ENCODE measurements at places on chromosomes 5 and 9.
A peak's percentile ranks its signal among the peaks of the same experiment; 100 is the strongest.

DNA sequence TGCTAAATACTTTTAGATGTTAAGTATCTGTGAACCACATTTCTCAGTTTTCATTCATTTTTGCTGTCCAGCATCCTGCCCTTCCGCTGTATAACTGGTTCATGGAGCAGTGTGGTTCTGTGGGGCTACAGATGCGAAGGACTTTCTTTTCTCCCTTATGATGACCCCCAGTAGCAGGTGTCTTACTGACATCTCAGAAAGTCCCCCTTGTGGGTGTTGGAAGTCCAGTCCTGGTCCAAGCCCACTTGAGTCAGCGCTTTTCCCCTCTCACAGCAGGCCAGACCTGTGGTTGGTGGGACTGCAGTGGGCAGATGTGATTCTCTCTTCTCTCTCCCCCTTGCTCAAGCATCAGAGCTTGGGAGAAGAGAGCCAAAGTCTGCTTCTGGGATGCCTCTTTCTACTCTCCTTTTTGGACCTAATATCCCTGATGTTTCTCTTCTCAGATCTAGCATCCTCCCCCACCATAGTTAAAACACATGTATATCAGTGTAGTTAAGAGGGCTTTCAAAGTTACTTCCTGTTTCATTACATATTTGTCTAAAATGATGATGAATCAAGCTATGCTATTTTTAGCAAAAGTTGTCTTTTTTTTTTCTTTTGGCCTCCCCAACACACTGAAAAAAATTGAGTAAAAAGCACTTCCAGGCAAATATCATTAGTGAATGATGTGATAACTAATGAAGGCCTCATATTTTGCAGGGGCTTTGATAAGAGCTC lies 119.5 kb upstream of the ZNF618 start:
- DNase-seq = no peak

DNA sequence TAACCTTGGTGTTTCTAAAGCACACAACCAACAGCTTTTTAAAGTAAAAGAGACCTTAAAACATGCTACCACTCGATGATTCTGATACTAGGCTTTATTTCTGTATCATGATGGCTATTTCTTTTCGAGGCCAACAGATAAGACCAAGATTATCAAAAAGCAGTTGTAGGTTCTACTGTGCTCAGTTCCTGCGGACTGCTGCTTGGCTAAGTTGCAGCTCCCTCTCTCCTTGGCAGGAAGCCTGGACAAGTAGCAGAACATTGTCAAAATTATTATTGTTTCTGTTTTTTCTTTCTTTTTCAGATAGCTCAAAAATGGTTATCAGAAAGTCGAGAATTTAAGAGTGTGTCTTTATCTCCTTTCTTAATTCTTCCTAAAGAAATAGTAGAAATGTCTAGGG lies 607.6 kb downstream of the PTPRD start:
- no peak for DNase-seq

DNA sequence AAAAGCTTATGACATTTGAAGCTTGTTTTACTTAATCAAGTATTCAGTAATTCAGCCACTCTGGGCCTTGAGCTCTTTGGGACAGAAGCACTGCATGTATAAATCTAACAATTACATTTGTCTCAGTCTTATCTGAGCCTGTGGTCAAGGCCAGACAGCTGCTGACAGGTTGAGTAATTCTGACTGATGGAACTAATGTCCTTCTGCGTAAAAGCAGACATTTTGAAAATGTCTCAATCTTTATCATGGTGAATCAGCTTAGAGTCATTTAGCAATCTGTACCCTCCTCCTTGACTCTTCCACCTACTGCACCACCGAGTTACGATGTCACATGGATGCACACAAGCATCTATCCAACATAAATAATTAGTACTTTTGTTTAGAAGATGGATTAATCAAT lies 400.0 kb downstream of the ARRDC3 start:
- DNase-seq = peak; percentile 87

DNA sequence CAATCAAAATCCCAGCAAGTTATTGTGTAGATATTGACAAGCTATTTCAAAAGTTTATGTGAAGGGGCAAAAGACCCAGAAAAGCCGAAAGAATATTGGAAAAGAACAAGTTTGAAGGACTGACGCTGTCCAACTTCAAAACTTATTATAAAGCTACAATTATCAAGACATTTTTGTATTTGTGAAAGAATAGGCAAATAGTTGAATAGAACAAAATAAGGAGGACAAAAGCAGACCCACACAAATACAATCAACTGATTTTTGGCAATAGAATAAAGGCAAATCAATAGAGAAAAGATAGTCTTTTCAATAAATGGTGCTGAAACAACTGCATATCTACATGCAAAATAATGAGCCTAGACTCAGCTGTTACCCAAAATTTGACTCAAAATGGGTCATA lies 807.7 kb upstream of the CDH6 start:
- no peak for DNase-seq

GRCh38 chr9:710951-711745 lies 130.3 kb upstream of the DMRT1 start:
- no peak for DNase-seq

- peak; percentile 81 for DNase-seq
Measured at GRCh38 chr5:109905906-109906305, 216.2 kb downstream of the MAN2A1 start.

DNA sequence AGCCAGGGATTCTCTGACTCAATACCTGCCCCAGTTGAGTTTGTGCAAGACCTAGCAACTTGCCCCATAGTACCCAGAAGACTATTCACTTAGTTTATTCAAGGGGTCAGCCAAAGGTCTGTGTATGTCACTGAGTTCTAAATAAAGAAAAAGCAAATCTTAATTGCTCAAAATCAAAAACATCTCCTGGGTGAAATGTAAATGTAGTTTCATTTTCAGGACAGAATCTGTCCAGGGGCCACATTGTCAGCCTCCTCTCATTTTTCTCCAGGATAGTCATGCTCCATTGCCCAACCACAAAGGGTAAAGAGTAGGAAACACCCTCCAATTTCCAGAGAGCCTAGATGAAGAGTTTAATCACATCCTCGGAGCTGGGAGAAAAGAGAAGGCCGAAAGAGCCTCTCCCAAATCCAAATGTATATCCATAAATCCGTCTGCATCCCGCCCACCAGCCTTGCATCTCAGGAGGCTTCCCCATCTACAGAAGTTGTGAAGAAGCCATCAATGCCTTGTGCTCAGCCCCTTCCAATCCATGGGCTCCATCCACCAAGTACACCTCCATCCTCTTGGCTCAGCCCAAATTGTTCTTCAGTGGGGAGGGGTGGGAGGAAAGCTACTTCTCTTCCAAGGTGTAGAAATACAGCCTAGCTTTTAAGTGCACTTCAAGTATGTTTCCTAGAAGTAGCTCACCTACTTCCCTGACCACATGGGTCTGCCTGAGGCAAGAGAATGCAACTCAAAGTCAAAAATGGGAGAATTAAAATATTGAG lies 26.9 kb downstream of the ADAM19 start:
- DNase-seq = peak; percentile 92

DNA sequence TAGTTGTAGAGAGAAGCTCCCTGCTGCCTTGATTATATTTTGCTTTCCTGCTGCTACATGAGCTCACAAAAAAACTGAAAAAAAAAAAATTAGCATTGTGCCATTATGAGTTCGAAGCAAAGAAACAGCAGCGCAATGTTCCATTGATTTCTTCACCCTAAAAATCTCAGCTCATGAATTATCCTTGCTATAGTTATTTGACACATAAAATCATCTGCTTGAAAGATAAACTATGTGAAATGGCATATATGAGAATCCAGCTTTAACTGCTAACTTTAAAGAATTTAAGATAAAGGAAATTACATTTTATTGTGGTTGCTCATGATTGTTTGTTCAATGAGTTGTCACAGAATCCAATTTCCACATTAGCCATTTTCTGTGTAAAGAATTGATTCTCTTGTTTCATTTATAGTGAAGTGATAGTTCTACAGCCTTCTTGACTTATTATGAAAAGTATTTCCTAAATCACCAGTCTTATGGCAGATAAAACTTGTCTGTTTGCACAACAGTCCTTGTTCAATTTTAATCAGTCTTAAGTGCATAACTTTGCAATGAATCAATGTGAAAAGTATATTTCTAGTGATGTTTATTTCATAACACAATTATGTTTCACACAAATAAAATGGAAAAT lies 1275.0 kb upstream of the CDH9 start:
- no peak for DNase-seq

- DNase-seq = no peak
Measured at GRCh38 chr9:103025796-103026195, 30.7 kb downstream of the CYLC2 start.

DNA sequence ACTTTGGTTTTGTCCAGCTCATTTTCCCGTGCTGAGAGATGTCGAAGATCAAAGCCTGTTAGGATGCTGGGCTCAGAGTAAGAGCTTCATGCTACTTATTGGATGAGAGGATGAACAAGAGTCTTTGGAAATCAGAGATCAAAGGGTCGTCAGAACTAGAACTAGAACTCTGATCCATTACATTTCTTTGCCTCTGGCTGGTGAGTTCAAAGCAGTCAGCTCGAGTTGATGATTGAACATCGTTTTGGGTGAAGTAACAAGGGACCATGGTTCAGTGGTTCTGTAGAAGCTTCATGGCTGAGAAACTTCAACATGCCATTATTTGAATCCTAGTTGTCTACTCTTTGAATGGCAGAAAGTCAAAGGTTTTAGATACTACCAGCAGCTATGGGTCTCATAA lies 320.3 kb downstream of the ARHGEF28 start:
- DNase-seq = peak; percentile 94

DNA sequence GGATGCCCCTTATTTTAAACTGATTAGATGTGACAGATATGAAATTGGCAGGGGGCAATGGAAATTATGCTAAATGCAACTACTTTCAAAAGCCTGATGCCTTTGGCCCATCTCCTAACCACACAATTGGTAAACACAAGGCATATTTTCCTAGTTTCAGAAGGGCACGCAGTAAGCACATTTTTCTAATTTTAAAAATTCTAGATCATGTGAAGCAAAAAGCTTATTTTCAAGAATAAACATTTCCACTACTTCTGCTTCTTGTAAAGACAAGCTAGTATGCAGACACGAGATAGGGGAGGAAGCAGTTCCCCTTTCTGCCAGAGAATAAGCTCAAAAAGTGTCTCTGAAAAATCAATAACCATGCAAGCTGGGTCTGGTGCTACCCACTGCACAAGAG lies 67.7 kb downstream of the ABCA1 start:
- DNase-seq = no peak

GRCh38 chr5:9619331-9620092 lies 10.6 kb downstream of the TAS2R1 start:
- DNase-seq = no peak

- DNase-seq = no peak
Measured at GRCh38 chr9:86983620-86984259, 36.4 kb upstream of the GAS1 start.

GRCh38 chr5:102545175-102545574 lies 46.4 kb upstream of the SLCO6A1 start:
- peak; percentile 55 for DNase-seq

GRCh38 chr9:110129425-110129824 lies 78.5 kb downstream of the C9orf152 start:
- no peak for DNase-seq

- peak; percentile 86 for DNase-seq
Measured at GRCh38 chr9:136882109-136882946, 4.0 kb upstream of the TRAF2 start.

- peak; percentile 94 for DNase-seq
Measured at GRCh38 chr9:127838375-127839078, 15.9 kb downstream of the ENG start.

DNA sequence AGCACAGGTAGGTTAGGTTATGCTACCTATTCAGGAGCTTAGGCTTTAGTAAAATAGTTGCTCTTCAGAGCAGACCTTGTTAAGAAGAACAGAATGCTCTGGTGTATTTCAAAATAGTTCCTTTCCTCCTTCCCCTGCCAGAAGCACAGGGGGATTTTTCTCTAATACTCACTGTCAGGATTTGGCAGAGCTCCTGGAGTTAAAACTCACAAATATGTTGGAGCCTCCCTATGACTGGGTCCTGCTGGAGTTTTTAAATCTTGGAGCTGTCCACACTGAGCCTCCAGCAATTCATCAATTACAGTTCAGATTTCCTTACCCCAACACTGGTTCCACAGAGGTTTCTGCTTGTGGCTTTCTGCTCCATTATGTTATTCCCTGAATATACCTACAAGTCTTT lies 1233.8 kb upstream of the WWC1 start:
- no peak for DNase-seq

- no peak for DNase-seq
Measured at GRCh38 chr5:54803471-54804011, 181.9 kb downstream of the ESM1 start.

- DNase-seq = peak; percentile 58
Measured at GRCh38 chr5:34503379-34504253, 152.5 kb upstream of the RAI14 start.

DNA sequence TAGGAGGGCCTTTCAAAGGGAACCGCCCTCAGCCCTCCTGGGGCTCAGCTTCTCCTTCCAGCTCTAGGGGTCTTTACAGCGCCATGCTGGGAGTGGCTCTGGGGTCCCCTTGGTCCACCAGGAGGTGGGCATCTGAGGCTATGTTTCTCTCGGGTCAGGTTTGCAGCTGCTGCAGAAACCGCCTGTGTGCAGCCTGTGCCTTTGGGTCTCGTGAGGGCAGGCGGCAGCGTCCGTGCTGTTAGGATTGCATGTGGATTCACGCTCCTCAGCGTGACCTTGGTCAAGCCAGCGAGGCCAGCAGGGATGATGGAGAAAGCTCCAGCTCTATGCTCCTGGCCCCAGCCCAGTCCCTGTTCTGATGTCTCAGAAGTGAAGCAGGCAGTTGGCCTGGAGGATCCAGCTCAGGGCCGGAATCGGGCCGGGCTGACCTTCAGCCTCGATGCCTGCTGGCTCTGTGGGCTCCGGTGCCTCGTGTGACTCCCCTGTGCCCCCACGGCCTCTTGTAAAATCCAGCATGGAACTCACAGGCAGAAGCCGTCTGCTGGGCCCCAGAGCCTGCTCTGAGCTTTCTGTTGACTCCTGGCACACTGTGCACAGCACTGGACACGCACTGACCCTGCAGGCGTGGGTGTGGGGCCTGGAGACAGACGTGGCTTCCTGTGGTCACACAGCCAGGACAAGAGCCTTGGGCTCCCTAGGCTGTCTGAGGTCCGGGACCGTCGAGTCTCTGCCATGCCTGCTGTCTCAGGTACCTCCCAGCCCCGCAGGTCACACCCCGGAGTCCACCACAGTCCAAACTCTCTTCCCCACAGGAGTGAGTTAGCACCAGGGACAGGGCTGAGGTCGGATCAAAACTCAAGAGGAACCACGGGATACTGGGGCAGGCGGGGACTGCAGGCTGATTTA lies 54.3 kb downstream of the TRIP13 start:
- no peak for DNase-seq

- no peak for DNase-seq
Measured at GRCh38 chr5:138389332-138389731, 36.8 kb downstream of the KDM3B start.

DNA sequence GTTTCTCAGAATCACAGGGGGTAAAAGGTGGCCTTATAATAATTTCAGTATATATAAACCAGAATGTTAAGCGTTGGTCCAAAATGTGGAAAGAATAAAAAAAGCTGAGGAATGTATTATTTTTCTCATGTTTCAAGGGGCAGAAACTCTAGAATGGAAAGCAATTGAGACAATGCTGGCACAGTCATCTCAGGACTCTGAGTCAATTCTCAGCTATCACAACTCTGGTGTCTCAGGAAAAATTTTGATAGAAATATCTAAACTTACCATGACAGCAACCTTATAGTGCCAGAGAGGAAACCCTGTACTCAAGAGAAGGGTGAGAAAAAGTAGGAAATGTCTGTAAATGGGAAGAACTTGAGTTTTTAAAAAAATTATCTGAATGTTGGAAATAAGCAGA lies 1189.4 kb upstream of the NUDT12 start:
- DNase-seq = no peak

GRCh38 chr9:137277329-137278041 lies at the start of gene TOR4A:
Gene TOR4A, plus strand, starts transcription at chr9:137277726. Its CDS starts 964 bp downstream, at chr9:137278690.
- peak; percentile 82 for DNase-seq

GRCh38 chr5:73327908-73328455 lies 120.6 kb downstream of the FOXD1 start:
- DNase-seq = peak; percentile 82
